ENCODE measurements at places on chromosomes 7 and 10.
A peak's percentile ranks its signal among the peaks of the same experiment; 100 is the strongest.

DNA sequence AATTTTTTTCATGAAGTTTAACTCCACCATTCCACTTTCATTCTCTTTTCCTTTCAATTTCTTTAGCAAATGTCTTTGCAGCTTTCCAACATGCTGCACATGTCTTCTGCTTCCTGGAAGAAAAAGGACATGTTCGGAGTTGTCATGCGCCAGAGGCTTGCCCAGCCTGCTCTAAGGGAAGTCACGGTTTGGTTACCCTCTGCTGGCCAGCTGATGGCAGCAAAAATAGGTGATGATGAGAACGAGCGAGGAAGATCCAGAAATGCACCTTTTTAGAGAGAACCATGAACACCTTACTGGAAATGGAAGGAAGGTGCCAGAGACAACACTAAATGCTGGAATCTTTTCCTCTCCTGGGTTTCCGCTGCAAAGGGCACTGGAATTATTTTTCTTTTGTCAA lies 4.9 kb upstream of the ZSCAN21 start:
- DNase-seq: no peak

DNA sequence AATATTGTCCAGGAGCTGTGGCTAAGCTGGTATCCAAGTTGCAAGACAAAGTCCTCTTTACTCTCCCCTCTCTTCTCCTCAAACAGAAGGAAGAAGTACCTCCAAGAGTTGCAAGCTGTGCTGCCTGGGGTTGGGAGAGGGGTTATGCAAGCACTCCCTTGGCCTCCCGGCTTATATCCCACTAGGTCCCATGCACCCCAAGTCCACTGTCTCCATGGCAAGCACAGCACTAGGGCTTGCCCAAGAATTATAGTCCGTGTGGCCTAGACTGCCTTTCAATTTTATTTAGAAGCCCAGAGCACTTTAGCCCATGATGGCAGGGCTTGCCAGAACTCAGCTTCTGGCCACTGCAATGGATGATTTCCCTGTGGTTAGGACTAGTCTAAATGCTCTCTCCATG lies 40.4 kb upstream of the TECTB start:
- no peak for DNase-seq

DNA sequence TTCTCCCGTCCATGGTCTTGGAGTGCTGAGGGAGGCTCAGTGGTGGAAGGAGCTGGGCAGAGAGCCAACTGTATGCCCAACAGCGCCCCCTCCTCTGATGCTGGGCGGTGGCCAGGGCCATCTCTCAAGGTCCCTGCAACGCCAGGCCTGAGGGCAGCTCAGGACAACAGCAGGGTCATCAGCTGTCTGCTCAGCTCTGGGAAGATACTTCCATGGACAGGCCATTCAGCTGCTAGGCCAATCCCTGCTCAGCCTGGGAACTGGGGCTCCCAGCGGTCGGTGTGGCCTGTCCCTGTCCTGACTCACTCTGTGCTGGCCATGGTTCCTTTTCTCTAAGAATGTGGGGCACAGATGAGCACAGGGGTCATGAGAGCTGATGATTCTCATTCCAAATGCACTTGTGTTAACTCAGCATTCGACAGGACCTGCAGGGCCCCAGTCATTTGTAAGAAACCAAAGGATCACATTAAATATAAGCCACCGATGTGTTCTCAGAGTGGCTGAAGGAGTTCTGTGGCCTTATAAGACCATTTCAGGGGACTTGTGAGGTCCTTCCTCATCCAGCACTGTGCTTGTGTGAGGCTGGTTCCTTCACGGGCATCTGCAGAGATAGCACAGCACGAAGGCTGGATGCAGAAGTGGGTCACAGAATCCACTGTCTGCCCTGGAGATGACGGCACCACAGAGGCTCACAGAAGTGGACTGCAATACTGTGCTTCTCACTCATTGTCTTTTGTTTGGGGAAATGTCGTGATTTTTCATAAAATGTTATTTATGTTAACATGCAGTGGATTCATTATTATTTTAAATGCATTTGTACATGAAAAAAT lies 73.0 kb downstream of the ADCY1 start:
- no peak for DNase-seq

DNA sequence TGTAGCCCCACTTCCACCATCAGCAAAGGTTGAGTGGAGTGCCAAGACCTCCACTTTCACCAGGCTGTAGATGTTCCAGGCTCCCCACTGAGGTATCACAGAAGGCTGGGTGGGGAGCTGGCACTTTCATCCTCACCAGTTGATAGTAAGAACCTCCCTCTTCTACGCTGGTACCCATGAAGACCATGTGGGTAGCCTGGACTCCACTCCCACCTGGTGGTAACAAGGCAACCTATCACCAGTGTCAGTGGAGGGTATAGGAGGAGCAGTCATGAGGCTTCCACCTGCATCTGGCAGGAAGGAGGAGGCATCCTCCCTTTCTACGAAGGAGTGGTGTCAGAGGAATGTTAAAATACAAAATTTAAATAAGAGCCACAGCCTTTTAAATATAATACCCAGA lies 4.4 kb downstream of the SMIM30 start:
- DNase-seq: no peak

- no peak for DNase-seq
Measured at GRCh38 chr7:121761399-121761798, 111.6 kb upstream of the PTPRZ1 start.

DNA sequence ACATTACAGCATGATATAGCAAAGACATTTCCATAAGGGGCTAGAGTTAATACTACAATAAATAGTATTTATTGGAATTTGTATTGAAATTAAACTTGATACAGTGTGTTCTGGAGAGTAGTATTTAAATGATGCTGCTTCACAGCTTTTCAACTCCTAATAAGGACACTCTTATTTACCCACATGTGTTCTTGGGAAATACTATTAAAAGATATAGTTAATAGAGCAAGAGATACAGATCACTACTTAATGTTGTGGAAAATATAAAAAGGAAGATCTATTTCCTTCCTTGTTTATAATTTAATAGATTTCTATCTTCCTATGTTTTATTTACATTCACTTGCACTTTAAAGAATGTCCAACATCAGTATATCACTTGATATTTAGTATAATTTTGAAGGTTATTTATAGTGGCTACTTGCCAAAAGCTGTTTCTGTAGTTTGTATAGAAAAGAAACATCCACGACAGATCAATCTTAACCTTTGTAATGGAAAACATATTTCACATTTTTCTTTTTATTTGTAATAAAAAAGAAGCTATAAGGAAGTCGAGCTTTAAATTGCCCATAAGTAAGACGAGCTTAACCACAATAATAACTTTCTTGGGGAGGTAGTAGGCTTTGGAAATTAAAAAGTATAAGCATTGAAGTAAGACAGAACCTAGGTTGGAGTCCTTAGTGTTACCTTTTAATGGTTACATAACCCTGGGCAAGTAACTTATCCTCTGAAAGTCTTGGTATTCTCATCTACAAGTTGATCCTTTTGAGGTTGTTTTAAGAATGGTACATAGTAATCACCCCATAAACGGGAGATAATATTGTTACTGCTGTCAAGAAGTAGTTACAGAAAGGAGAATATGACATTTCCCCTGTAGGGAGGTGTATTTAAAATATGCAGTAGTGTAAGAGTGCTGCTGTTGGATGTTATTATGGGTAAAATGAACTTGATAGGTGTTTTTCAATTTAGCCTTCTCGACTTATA lies 32.8 kb downstream of the CPED1 start:
- no peak for DNase-seq

DNA sequence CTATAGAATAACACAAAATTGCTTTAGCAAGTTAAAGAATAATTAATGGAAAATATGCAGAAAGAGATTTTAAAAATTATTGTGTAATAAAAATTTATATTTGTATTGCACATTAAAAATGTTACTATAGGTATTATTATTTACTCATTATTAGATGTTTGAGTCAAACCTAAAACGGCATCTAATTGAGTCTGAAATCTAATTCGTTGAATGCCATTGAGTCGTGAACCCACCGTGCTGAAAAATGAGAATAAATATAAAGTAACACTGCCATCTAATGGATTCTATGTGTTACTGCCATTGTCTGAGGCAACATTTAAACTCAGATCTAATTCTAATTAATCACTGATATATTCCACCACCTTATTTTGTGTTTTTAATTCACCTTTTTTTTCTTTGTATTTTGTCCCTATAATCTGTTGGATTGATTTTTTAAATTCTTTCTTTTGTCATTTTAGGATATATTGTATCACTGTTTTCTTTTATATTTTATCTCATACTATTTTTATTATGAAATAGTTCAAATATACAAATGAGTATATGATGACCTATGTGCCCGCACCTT lies 62.2 kb downstream of the SAMD9 start:
- DNase-seq: peak; percentile 90

GRCh38 chr7:112877691-112878460 lies 87.7 kb upstream of the TMEM168 start:
- no peak for DNase-seq

GRCh38 chr10:50224330-50224952 lies 26.9 kb downstream of the ASAH2 start:
- DNase-seq: peak; percentile 97

DNA sequence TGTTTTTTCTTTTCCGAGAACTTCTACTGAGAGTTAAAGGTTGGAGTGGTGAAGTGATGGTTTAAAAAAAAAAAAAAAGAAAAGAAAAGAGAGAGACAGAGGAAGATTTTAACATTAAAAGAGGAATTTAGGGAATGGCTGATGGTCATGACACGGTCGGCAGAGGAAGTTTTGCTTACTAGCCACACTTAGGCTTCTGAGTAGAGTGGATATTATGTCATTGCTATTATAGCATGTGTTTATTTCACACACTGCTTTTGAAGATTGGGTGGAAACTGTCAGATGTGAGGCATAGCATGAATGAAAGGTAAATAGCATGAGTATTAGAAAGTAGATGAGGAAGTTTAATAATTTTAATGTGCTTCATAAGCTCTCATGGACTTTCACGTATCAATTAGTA lies 2.5 kb downstream of the KAT6B start:
- DNase-seq: no peak

GRCh38 chr10:132371641-132372081 lies 25.3 kb upstream of the PWWP2B start:
- DNase-seq: peak; percentile 42

- no peak for DNase-seq
Measured at GRCh38 chr10:7460006-7460405, 49.2 kb upstream of the SFMBT2 start.

GRCh38 chr10:124745673-124746072 lies 1.5 kb upstream of the FAM53B start:
- peak; percentile 84 for DNase-seq

GRCh38 chr10:93573051-93573909 lies 6.8 kb downstream of the FFAR4 start:
- peak; percentile 95 for DNase-seq

DNA sequence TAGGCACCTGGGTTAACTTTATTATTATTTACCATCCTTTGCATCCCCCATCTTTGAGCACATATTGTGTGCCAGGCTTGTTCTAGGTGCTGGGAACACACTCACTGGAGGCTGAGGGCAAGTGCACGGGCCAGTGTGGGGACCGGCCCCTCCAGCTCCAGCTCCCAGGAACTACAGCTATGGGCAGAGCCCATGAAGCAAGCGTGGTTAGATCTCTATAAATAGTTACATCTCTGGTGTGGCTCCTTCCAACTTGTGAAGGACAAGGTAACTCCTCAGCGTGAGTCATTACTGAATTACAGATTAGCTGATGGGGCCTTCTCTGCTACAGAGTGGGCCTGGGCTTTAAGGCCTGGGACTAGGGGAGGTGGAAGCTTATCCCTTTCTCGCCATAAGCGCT lies 583.5 kb downstream of the SDK1 start:
- no peak for DNase-seq

DNA sequence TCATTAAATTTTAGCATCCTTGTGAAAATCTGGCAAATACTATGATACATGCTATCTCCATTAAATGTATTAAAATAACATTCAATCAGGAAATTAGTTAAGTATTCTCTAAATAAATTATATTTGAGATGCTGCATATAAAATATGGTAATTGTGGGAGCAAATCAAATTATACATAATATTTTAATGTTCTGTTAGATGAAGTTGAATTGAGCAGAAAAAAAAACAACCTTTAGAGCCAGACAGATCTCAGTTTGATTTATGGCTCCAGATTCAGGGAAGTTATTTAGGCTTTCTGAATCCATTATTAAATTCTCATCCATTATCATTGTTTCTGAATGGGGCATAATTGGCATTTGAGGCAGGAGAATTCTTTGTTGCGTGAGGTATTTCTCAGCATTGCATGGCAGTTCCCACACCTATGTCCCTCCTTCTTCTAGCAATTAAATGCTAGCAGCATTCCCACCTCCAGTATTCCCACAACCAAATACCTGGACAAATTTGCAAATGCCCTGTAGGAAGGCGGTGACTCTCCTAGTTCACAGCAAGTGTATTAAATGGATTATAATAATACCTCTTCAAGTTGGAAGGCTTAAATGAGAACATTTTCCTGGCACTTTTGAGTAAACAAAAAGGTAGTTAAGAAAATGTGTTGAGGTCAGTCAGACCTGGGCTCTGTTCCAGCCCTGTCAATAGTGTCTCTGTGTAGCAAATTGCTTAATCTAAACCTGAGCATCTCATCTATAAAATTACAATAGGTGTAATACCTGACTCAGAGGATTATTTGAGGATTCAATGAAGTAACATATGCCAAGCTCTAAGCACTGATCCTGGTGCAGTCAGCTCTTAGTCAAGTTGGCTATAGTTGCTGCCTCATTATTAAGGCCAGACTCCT lies 108.9 kb downstream of the RNLS start:
- no peak for DNase-seq

DNA sequence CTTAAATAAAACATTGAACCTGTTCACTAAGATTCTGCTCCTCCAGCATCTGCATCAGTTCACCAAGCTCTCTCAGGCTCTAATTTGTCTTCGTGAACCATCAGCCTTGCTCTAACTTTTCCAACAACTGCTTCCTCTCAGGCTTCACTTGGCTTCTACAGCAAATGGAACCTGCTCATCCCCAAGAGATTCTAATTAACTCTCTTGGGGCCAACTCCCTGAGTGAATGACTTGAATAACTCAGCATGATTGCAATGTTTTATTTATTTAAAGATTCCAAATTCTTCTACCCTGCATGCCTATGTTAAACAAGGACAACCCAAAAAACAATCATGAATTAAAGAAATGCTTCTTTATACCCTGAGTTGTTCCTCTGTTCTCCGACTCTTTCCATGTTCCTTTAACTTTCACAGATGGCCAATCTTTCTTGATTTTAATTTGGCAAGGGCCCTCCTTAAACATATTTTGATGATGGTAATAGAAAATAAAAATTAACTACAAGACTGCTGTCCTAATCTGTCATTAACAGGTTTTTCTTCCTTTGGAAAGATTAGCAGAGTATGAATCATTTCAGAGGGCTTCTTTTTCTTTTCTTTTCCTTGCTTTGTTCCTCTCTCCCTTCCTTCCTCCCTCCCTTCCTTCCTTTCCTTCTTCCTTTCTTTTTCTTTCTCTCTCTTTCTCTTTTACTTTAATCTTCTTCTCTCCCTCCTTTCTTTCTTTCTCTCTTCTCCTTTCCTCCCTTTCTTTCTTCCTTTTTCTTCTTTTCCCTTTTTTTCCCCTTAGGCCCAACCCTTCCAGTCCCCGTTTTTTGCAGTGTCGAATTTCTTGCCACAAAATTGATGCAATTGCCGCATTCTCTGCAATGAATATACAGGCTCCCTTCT lies 195.0 kb upstream of the RHOBTB1 start:
- DNase-seq: no peak

Measured in Kasumi-1 (cell line).